ENCODE measurements at places on chromosomes 4 and X.

DNA sequence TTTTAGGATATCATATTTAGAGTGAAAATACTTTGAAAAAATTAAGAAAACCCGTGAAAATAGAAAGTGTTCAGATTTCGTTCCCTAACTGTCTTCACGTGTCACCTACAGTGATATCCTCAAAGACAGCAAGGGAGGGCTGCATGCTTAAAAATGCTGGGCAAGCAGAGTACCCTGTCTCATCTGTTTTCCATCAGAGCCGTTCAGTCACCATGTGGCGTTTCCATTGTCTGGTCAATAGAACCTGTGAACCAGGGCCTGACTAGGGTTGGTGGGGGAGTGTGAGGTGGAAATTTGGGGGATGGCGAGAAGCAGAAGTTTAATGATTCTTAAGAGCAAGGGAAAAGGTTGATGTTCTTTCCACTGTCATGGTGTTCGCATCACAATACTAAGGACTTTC lies 173.9 kb downstream of the BMPR1B start:
- DNase-seq: no peak

GRCh38 chr4:7917669-7918068 lies 22.0 kb downstream of the AFAP1 start:
- DNase-seq: no peak

- DNase-seq: no peak
Measured at GRCh38 chr4:136967069-136967468, 565.2 kb downstream of the PCDH18 start.

DNA sequence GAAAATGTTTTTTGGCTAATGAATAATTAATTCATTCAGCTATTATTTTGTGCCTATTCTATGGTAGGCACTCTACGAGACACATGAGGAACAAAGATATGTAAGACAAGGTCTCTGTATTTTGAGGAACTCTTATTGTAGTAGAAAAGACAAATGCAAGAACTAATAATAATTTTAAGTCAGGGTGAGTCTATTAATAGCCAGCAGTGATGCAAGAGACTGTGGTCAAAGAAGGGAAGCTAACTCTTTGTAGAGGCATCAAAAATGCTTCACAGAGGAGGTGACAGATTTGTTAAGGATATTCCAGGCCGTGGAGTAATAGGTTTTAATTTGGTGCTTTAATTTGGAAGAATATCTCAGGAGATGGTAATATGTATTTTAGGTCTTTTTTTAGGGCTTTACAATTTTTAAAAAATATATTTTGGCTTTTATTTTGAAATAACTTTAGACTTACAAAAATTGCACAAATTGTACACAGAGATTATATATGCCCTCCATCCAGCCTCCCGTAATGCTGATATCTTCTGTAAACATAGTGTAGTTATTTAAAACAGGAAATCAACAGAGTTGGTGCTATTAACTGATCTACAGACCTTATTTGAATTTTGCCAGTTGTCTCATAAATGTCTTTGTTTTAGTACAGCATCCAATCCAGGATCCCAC lies 48.1 kb downstream of the DCLK2 start:
- no peak for DNase-seq

DNA sequence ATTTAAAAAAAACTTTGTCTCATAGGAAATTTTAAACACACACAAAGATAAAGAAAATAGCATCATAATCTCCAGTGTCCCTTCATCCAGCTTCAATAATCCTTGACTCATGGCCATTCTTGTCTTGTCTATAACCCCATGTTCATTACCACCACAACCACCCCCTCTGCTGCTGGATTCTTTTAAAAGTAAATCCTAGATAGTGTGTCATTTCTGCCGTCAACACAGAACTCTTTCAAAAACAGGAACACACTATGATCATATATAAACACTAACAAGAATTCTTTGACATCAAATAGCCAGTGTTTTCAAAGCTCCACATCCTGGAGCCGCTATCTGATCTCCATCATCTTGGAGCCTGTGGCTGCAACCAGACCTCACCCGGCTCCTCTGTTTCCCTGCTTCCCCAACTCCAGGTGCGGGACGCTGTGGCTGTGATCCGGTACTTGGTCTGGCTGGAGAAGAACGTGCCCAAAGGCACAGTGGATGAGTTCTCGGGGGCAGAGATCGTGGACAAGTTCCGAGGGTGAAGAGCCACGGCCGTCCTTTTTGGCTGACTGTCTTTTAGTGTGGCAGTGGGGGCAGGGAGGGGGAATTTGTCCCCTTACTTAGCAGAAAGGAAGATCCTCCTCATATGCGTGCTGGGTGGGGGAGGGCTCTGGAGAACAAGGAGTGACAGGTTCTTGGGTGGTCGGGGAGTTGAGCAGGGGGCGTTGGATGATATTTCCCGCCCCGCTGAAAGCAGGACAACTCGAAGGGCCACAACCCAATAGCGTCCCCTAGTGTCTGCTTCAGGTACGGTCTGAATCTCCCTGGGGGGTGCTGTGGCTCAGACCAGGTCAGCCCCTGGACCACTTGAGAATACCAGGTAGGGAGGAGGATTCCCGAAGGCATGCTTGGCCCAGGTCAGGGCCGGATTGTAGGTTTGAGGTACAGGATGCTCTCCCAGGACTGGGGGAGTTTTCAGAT lies 15.6 kb downstream of the XPNPEP2 start:
- DNase-seq: no peak

DNA sequence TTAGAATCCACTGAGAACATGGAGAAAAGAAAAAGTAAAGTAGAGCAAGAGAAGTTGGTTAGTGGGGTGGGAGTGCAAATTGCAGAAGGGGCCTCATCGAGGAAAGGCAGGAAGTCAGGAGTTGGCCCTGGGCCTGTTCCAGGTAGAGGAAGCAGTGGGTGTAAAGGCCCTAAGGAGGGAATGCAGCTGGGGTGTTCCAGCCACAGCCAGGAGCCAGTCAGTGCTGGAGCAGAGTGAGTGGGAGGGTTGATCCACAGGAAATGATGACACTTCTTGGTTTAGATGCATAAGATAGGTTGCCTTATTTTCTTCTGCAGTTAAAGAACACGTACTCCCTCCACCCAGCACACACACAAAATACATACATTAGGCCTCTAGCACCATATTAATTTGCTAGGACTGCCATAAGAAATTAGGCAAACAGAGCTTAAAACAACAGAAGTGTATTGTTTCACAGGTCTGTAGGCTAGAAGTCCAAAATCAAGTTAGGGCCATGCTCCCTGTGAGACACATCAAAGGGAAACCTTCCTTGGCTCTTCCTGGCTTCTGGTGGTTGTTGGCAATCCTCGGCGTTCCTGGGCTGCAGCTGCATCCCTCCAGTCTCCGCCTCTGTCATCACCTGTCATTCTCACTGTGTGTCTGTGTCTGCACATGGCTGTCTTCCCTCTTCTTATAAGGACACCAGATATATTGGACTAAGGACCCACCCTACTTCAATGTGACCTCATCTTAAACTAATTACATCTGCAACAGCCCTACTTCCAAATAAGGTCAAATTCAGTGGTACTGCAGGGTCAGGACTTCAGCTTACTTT lies 205.9 kb downstream of the AASDH start:
- DNase-seq: no peak

DNA sequence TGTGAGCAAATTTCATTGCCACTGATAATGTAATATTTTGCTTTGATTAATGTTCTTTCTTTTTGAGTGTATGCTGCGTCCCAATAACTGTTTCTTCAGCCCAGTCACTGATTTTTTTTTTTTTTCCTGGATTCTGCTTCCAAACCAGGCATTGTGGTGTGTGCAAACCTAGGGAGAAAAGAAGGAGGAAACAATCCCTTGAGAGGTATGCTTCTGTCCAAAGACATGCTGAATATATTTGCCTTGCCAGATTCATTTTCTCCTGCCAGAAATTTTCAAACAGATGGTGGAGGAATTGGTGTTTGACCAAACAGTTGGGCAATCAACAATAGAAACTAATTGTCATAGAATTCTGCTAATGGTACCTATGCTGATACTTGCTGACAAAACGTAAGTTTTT lies 753.6 kb downstream of the RPA4 start:
- DNase-seq: no peak
